GM13977 (cell line): ENCODE measurements at places on chromosomes 16 and 17.

DNA sequence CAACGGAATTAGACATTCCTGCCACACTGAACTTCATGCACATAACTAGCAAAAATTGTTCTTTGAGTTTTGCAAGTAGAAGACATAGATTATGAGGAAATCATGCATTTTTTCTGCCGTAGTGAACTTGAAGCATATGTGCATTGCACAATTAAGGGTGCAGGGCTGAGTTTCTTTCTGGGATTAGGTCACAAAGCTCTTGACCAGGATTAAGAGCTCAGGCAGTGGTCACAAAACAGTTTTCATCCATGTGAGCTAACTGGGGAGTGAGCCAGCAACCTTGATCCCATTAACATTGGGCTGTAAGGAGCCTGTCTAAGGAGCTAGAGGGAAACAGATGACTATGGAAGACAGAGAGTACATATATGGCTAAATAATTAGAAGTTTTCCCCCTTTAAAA, 143.7 kb downstream of the PMP22 start:
- no peak for DNase-seq

- no peak for DNase-seq
Measured at GRCh38 chr16:23072084-23072599, 77.1 kb downstream of the USP31 start.

DNA sequence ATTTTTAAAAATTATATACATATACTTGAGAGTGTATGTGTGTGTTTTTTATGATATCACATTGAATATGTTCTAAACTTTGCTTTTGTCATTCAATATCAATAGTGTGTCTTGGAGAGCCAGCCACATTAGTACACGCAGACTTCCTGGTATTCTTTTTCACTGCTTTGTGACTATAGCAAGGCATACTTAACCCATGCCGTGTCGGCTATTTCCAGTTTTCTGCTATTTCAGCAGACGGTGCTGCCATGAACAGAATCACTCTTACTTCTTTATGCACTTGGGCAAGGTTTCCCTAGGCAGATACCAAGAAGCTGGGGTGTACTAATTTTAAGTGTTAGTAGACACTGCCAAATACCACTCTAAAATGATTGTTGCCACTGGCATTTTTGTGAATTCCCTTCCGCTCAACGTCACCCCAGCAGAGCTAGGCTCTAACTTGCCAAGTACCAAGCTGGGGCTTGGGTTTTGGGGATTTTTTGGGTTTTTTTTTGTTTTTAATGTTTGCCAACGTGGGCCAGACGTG, 134.9 kb downstream of the SOCS1 start:
- no peak for DNase-seq

DNA sequence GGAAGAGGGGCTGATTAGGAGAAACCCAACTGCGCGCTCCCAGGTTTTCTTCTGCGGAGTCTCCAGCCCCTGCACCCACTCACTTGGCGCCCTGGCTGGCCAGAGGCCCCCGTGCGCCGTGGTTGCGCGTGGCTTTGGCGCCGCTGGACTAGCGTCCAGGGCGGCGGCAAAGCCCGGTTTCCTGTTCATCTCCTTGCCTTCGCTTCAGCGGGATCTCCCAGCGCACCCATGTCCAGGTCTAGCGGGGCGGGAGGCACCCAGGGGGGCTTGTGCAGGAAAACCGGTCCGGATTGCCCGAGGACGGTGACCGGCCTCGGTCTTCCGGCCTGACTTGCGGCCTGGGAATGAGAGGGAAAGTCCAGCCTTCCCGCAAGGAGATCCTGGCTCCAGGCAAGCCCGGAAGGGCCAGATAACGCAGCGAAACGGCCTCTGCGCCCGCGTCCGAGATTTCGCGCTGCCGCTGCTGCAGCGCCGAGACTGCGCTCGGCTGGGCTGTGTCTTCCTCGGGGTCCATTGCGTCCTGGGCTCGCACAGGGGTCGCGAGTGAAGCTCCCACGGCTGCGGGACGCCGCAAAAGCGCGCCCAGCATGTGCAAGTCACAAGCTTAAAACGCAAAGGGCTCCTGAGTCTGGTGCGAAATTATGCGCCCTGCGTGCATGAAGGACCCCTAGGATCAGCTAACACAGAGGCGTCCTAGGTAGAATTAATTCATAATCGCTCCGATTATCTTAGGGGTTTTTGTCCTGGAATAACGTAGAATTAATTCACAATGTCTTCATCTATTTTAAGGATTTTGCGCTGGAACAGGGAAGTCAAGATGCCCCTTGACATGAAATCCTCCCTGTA, 5.7 kb downstream of the FOXF1 start:
- no peak for DNase-seq

DNA sequence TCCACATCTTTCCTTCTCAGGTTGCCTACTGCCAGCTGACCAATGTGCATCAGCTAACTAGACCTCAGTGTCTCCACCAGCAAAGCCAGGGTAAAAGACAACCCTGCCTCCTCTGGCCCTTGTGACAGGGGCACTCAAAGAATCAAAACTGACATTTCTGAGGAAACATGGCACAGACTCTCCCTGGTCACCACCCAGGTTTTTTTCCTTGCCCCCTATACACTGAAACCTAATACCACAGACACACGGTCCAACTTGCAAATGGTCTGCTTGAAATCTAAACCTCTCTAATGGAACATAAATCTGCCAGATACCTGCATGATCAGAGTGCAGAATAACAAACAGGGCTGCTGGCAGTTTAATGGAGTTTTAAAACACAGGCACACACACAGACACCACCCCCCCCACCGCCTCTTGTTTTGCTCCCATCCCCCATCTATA, 19.5 kb upstream of the CORO6 start:
- DNase-seq, result no peak

DNA sequence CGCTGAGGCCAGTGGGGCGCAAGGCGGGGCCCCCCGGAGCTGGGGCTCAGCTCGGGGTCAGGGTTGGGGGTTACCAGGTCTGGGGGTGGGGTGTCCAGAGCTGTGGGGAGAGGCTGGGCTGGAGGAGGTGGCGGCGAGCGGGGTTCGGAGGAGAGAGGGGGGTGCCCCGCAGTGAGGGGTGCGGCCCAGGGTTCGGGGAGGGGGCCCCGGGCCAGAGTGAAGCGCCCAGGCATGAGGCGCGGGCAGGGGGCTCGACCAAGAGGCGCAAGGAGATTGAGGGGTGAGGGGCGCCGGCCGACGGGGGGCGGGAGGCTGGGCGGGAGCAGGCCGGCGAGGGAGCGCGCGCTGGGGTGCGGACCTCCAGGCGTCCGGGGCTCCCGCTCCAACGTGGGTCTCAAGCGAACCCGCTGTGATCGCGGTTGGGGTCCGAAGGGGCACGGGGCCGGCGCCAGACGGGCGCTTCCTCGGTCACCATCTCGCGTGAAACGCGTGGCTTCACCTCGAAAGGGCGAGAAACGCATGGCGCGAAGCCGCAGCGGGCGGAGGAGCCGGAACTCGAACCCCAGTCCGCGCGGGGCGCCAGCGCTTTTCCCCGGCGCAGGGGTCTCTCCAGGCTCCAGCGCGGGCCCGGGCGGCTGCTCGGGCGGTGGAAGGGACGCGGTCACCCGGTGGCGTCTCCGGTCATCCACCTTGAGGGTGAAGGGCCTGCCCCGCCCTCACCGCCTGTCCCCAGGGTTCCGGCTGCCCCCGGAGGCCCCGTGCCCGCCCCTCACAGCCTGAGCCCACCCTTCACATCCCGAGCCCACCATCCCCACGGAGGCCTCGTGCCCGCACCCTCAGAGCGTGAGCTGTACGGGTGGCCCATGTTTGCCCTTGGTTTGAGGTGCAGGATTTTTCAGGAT, 846 bp downstream of the CPNE7 start:
- no peak for DNase-seq

DNA sequence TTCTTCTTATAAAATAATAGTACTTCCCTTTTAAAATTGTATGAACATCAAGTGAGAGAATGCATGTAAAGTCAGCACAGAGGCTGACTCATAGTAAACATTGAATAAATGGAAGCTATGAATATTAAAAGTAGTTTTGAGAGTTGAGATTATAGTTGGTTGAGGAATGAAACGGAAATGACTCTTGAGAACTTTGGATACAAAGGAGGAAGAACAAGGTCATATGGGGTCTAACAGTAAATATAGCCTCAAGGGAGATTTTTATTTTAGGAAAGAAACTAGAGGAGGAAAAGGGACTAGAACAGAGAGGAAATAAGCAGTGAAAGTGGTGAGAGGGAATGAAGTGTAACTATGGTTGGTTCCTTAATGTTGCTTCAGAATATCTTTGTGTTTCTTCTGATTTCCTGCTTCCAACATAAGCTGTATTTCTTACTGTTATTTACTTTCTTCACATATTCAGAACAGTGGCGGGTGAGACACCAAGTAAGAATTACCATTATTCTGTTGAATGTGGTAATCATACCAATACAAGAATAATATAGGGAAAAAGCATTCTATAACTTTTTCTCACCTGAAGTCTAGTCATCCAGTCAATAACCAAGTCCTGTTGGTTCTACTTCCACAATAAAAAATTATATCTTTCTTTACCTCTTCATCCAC, 165.1 kb downstream of the CHD9 start:
- DNase-seq, result no peak

GRCh38 chr16:5537347-5537746, 439.8 kb upstream of the EEF2KMT start:
- DNase-seq, result no peak

DNA sequence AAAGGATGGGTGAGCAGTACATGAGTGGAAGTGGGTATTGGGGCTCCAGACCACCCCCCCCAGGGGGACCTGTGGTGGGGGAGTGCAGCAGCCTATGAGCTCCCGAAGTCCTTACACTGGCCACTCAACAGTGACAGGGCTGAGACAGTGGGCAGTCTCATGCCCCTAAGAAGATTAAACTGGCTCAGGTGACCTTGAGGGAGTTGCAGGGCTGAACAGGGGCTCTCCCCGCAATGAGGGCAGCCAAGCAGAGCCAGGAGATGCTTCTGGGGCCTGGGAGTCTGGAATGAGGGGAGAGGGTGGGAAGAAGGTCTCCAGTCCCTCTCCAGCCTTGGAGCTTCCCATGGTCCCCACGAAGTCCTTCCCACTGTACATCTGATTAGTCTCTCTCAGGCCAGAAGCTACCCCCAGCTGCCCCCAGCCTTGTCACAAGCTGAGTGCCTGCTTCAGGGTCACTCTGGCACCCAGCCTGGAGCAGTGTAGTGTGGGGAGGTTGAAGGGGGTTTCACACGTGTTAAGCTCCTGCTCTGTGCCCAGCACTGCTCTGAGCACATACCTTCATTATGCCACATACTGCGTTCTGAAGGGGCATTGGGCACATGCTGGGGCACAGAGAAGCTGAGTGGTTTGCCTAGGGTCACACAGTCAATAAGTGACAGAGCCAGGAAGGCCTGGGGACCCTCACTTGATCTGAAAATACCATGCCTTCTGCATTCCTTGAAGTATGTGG, 1.0 kb upstream of the CDH16 start:
- DNase-seq, result no peak

DNA sequence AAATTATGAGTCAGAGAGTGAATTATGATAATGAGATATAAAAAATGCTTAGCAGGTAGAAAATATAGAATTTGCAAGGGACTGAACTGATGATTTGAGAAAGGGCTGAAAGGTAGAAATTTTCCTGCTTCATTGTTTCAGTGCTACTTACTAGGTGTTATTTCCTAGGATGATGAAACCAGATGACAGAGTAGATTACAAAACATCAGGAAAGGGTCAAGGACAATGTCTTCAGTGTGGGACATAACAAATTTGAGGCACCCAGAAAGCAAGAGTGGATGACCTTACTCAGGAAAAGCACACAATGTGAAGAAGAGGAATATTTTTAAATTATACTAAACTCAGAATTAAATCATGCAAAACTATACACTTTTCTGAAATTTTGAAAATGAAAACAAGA, 102.1 kb downstream of the SHCBP1 start:
- DNase-seq, result no peak

DNA sequence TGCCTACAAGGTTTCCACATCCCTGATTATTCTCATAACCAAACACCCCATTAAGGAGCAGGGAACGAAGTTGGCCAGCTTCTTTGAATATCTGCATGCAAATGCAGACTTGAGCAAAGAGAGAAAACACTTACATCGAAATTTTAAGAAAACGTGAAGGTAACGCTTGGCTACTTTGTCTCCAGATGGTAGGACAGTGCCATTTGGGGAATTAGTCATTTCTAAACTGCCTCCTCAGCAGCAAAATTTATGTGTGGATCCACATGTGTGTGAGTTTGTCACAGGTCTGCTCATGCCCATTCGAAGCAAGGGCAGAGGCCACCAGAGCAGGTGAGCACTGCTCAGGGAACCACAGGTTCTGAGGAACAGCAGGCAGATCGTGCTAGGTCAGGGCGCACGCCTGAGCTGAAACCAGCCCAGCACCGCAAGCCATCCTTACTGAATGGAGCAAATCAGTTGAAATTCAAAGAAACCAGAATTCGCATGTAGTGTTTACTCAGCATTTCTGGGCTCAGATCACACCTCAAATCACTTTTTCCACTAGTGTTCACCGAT, 80.1 kb downstream of the SOCS1 start:
- DNase-seq, result peak; percentile 78

- DNase-seq, result no peak
Measured at GRCh38 chr17:39763051-39763820, 25.5 kb downstream of the GRB7 start.

GRCh38 chr17:57881783-57882351, 32.0 kb upstream of the MRPS23 start:
- no peak for DNase-seq

- peak; percentile 91 for DNase-seq
Measured at GRCh38 chr17:50087246-50087911, 7.8 kb upstream of the PDK2 start.

GRCh38 chr16:46427340-46428107, 193.7 kb downstream of the SHCBP1 start:
- DNase-seq, result peak; percentile 0

DNA sequence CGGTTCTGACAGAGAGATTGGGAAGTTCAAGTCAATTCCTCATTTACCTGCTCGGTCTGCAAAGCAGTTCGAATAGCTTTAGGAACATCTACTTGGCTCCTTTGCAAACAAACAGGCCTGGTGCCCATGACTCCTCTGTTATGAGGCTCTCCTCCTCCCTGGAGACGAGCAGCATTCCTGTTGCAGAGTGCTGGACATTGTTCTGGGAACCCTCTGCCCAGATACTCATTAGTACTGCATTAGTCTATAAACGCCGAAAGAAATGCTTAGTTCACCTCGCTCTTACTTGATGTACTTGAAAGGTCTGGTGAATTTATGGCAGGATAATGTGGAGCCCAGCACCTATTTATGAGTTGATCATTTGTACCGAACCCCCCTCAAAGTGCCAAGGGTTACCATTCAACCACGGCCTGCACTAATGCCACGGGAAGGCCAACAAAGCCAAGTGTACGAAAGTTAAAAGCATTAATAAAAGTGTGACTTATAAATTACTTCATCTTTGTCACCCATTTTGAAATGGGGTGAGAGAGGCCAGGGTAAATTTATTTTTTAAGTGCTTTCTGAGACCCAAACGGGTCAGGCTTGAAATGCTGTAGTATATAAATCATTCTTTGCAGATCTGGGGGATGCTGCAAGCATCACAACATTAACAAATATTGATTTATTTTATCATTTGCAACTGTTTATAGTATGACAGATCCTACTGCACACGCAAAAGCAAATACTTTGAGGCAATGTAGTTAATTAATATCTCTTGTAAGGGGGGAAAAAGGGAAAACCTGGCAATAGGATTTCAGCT, 478.9 kb upstream of the PSMD7 start:
- no peak for DNase-seq
